ENCODE measurements at places on chromosomes 4 and X. TPM values are rescaled to one million over a fixed set of nuclear protein-coding genes. Genes with fewer than 3 reads are reported as not detected.

Gene DGKK
- 0.53 TPM for total RNA-seq

Gene CXXC4
- 5.1 TPM for total RNA-seq

Gene UGT8
- 2.0 TPM for total RNA-seq

DNA sequence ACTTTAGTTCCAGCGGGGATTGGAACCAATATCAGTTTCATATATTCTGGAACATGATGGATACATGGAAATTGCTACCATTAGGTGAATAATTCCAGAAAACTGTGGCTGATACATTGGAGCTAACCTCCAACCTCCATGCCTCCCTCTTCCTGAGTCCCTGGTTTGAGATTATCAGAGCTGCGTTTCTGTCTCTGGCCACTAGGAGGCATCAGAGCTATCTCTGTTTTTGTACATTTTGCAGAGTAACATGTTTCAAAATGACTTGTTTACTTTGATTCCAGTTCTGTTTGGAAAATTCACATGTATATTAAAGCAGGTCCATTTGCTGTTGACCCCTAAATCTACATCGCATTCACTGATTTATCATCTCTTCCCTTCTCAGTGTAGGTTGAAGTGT, 2.4 kb upstream of the RAB40AL start:
- DNase-seq, result no peak

DNA sequence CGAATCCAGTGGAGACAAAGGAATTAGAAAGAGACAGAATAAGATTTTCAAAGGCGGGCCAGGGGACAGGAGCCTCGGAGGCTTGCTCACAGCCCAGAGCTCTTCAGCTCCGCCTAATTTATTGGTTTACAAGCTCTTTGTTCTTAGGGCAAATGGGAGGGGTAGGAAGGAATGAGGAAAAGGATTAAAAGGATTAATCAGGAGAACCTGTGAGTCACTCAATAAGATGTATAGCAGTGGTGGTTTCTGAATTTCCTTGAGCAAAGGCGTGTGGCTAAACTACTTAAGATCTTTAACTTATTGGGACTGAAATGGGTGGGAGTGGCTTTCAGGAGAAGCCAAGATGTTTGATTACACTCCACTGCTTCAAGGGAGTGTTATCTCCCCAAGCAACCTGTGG, 456.0 kb upstream of the SPANXN1 start:
- no peak for DNase-seq
